Esophagus mucosa (tissue), 1 donor: ENCODE measurements at places on chromosomes 12 and 14.

DNA sequence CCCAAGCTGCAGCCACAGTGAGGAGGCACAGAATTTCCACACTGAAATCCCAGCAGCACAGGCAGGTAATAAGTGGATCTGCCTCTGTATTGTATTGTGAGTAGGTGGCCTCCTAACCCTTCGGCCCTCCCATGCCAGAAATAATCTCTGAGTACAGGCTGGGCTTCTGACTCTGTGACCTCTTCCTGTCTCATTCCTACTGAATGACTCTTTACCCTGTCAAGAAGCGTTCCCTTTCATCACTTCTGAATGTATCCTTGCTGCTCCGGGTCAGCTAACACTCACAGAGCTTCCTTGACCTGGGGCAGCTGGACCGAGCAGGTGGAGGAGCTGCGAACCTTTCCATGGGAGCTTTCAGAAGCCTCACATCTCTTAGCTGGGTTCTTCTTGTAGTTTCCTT lies 119.6 kb downstream of the SLC8A3 start:
- no peak for ATAC-seq

DNA sequence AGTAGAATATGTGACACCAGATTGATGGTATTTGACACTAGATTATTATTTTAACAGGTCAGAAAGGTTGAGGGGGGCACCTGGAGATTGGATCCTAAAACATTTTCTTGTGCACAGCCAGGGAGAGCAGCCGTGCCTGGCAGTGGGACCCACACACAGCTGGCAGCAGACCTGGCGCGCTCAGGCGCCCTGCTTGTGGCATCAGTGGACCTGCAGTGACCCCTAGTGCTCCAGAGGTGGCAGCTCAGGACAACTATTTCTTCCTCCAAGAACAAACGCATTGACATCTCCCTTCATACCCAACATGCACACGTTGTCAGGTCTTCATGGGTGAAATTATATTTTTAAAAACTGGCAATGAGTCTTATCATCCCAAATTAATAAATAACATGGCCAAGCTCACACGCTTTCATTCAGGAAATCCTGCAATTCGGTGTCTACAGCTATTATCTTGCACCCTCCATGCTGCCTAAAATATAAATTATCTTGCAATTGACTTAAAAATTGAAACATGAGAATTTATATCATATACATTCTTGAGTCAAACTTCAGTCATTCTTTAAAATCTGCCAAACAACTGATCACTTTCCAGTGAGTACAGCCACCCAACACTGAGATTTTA lies 7.7 kb upstream of the TMEM132D start:
- peak; percentile 74 for ATAC-seq

GRCh38 chr12:122860040-122860853 lies 25.0 kb downstream of the HIP1R start:
- ATAC-seq = peak; percentile 60

DNA sequence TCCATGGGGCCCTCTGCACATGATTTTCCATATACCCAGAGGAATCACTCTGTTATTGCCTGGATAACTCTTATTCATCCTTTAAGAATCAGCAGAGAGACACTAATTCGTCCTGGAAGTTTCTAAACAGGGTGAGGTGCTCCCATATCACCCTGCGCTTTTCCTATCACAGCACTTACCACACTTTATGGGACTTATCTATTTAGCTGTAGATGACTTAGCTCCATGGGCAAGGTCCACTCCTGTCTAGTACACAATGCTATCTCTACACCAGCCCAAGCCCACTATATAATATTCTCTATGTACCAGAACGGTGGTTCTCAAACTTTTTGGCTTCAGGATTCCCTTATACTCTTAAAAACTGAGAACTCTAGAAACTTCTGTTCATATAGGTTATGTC lies 111.7 kb downstream of the EFCAB11 start:
- no peak for ATAC-seq

DNA sequence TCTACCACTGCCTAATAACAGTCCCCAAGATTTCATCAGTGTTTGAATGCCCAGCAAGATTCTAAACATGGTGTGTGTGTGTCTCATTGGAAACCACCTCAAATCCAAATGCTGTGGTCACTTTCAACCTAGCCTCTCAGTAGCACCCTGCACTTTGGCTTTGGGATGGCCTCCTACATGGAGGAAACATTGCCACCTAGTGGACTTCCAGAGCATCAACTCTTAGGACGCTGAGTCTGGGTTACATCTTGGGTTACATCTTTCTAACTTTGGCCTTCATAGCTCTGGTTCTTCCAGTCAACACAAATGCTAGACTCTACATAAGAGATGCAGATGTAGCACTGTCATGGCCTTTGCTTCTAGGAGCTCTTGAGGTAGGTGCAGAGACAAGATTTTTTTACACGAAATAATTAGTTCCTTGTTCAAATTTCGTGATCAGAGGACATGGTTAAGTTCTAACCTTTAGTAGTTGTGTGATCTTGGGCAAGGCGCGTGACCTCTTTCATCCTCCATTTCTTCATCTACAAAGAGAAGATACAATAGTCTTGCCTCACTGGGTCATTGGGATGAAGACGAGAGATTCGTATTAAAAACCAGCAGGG lies 113.5 kb upstream of the VASH1 start:
- ATAC-seq = peak; percentile 62

- ATAC-seq = no peak
These were observed 143.4 kb upstream of the NAV3 start for GRCh38 chr12:77687321-77687720.

DNA sequence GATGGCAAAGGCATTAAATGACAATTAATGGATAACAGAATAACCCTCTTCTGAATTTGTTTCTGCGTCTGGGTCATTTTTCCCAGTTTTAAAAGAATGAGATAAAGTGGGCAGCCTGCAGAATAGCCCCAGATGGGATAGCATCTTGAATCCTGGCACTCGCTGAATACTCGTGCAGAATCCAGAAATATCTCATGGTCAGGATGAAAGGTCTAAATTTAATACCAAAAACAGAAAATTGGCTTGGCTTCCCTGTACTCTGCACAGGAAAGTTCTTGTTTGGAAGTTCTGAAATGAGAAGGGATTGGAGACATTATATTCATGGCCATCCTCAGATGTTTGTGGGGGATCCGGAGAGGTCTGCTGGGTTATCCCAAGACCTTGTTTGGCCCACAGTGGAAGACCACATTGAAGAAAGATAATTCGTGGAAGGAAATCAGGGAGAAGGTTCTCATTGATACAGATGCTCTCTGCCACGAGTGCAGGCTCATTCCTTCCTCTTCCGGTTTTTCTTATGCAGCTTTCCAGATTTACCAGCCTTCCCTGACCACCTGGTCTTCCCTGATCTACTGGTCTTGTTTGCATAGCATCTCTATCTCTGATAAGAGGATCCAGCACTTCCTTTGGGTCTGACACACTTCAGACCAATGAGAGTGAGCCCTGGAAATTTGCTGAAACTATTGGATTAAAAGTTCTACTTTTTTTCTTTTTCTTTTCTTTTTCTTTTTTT lies 6.0 kb upstream of the IFT81 start:
- no peak for ATAC-seq

GRCh38 chr14:96349286-96350075 lies 13.7 kb downstream of the ATG2B start:
- ATAC-seq = peak; percentile 55

DNA sequence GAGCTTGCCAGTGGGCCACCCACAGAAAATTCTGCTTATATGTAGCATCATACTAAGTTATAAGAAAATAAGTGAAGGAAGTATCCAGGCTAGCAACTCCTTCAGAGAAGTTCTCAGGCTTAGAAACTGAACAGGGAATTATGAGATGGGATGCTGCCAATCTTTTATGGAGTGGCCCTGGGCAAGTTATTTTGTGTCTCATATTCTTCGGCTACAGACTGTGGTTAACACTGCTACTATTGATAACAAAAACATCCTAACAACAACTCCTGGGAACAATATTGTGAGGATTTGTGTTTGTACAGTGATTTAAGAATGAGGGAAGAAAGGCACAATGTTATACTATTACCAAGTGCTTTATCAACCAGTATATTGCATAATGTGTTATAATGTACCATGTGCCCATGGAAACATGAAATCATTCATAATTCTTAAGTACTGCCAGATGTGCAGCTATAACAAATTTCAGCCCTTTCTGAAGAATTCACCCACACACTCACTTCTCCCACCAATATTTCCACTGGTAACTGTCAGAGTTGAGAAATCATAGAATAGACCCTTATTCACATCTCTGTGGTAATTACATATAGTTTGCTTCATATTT lies 113.3 kb upstream of the SOX5 start:
- ATAC-seq = no peak

- ATAC-seq = peak; percentile 98
These were observed 11.2 kb upstream of the PYGL start for GRCh38 chr14:50955373-50956043.

GRCh38 chr12:2492236-2492635 lies 302.5 kb upstream of the FKBP4 start:
- no peak for ATAC-seq

GRCh38 chr12:104724992-104725585 lies 233.0 kb downstream of the SLC41A2 start:
- no peak for ATAC-seq

GRCh38 chr12:29317556-29318363 lies 63.2 kb downstream of the ERGIC2 start:
- peak; percentile 98 for ATAC-seq

- no peak for ATAC-seq
These were observed 394.6 kb downstream of the AEBP2 start for GRCh38 chr12:19833775-19834501.

- no peak for ATAC-seq
These were observed 79.7 kb downstream of the PTPRR start for GRCh38 chr12:70840656-70841350.

DNA sequence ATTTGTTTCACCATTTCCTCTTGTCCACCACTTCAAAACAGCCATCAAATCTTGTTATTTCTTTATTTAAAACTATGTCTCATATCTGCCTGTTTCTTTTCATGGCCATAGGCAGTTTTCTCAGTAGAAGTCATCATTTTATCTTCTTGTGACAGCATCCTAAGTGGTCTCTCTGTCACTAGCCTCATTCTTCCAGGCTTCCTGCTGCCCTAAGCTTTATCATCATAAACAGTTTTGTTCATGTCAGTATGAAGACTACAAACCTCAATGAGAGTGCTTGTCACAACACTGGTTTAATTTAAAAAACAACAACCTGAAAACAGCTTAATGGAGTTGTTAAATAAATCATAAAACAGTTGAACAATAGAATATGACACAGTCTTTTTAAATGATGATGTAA lies 387.8 kb upstream of the RPL10L start:
- ATAC-seq = no peak

- ATAC-seq = no peak
These were observed 8.3 kb upstream of the SPTSSA start for GRCh38 chr14:34470319-34470718.

GRCh38 chr12:12327802-12328201 lies 22.2 kb downstream of the MANSC1 start:
- ATAC-seq = peak; percentile 62
